ENCODE measurements at places on chromosomes 3 and 15.

- DNase-seq = no peak
These were observed 267.6 kb downstream of the AGBL1 start for GRCh38 chr15:86347245-86347644.

DNA sequence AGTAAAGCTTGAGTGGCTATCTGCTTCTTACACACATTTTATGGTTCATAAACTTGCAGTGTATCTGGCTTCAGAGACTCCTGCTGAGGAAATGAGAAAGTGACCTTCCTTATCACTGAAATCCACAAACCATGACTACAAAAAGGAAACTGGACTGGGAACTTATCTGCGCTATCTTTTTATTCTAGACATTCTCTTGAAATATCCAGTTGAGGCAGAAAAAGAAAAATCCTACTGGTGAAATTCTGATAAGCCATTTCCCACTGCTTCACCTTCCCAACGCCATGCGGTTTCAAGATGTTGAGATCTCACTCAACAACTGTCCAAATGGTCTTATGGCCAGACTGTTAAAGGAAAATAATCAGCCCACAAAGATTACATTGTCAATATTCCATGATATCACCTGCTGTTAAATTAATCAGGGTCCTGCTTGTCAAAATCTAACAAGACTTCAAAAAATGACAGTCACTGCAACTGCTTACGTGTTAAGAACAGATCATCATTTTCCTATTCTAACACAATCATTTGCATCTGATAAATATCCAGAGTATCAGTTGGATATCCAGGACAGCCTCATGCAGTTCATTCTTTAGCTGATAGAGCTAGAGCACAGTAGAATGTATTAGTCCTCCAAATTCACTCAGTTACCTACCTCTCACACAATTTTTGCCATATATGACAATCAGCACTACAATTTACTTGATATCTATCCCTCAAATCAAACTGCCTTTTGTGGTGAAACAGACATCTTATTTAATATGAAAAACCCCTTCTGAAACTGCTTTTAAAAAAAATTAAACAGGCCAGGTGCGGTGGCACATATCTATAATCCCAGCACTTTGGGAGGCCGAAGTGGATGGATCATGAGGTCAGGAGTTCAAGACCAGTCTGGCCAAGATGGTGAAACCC lies 538.1 kb downstream of the MAGI1 start:
- no peak for DNase-seq

DNA sequence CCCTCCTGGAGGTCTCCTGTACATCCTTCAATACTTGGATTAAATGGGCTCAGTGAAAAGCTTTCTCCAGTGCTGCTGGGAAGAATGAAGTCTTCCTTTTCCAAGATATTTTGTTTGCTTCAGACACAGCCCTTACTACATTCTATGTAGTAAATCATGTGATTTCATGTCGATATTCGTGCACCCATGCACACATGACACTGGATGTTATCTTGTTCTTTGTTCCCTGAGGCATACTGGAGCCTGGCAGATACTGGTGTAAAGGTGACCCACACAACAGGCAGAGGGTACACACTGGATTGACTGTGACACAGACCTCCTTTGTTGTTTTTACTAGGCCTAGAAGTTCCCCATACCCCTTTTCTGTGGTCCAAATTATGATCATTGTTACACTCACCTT lies 40.3 kb upstream of the ATP2C1 start:
- no peak for DNase-seq

GRCh38 chr3:45817831-45818522 lies 21.6 kb upstream of the SLC6A20 start:
- DNase-seq = no peak

DNA sequence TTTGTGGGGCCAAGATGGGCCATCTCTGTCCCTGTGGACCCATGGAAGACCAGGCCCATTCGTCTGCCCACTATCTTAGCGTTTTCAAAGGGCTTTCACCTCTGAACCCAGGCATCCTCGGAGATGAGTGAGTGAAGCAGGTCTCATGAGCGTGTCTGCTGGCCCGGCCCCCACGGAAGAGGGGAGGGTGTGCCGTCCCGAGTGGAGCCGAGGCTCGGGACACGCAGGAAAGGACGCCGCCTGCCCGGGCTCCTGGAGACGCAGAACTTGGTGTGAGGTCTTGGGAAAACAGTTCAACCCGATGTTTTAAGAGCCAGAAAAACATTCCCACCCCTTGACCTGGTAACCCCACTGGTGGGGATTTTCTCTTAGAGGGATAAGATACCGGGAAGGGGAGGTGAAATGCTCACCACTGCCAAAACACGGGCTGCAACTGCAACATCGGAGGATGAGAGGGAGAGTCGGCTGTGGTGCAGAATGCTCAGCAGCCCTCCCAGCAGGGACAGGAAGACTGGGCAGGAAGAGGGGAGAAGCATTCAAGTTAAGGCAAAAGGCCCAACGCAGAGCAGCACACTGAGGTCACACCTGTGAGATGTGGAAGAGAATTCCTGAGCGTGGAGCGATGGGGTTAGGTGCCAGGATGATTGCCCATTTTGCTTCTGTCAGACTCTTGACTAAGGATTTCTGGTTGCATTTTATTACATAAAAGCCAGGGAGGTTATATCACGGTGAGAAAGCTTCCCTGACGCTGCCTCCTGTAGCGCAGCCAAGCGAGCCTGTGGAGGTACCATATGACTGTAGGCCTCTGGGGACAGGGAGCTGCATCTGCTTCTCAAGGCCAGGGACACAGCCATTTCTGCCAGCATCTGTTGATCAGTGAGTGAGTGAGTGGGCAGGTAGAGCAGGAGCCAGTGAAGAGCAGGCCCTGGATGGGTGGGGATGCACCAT lies 14.1 kb upstream of the STAB1 start:
- DNase-seq = no peak

DNA sequence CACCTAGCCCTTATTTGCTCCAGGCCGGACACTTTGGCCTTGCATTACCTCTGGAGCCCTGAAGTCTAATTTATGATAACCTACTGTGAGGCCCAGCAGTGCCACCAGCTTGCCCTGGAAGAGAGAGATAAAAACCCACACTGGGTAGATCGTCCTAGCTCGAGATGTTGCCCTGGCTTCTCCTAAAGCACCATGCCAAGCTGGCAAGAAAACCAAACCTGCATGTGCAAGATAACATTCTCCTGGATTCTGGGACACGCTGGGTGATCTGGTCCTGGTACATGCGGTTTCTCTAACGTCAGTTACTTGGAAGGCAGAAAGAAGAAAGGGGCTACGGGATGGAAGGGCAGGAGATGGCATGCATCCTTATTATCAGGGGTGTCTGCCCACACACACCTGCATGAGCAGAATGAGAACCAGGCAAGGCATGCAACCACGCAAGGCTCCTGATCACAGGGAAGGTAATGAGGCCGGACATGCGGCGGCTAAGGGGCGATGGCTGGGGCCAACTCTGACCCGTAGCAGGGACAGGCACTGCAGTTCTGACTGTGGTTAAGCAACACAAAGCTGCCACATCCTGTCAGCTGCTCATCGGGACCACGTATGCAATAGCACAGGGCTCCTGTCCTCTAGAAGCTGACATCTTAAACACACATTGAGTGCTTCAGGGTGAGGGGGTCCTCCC lies 73.0 kb downstream of the OXNAD1 start:
- peak; percentile 52 for DNase-seq

GRCh38 chr3:121942116-121942786 lies 48.0 kb downstream of the SLC15A2 start:
- no peak for DNase-seq

DNA sequence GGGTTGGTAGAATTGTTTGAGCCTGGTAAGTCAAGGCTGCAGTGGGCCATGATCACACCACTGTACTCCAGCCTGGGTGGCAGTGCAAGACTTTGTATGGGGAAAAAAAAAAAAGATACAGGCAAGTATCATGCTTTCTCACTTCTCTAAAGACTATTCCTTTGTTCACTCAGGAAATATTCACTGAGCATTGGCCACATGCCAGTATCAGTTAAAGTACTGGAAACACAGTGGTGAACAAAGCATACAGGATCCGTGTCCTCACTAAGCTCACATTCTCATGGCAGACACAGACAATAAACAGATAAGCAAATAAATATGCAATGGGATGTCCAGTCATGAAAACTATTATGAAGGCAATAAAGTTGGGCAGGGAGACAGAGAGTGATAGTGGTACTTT lies 5.1 kb upstream of the MTHFS start:
- DNase-seq = no peak

- no peak for DNase-seq
These were observed 4.6 kb upstream of the RPL14 start for GRCh38 chr3:40452562-40452875.

- DNase-seq = no peak
These were observed 5.8 kb upstream of the UCN2 start for GRCh38 chr3:48569400-48569799.

GRCh38 chr3:133888726-133889340 lies 6.8 kb downstream of the RAB6B start:
- no peak for DNase-seq

DNA sequence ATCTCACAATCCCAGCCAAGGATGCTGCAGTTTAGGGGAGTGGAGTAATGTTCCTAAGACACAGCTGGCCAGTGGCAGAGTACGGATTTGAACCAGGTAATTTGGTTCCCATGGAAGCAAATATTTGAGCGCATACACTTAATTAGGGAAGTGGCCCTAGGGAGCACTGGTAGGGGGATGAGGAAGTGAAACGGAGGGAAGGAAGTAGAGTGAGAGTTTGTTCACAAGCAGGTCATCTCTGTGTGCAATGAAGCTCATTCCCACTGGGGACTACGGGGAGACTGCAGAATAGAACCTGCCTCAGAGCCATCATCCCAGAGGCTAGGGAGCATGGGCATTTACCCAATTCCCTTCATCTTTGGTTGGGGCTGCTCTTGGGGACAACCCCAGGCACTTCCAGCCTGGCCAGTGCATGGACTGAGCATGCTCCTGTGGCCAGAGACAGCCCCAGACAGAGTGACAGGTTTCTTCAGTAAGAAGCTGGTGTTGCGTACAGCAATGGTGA lies 317.2 kb upstream of the PROK2 start:
- no peak for DNase-seq

GRCh38 chr3:54857343-54857742 lies 70.5 kb downstream of the LRTM1 start:
- DNase-seq = no peak

GRCh38 chr3:33041909-33042308 lies 55.0 kb downstream of the GLB1 start:
- DNase-seq = no peak

DNA sequence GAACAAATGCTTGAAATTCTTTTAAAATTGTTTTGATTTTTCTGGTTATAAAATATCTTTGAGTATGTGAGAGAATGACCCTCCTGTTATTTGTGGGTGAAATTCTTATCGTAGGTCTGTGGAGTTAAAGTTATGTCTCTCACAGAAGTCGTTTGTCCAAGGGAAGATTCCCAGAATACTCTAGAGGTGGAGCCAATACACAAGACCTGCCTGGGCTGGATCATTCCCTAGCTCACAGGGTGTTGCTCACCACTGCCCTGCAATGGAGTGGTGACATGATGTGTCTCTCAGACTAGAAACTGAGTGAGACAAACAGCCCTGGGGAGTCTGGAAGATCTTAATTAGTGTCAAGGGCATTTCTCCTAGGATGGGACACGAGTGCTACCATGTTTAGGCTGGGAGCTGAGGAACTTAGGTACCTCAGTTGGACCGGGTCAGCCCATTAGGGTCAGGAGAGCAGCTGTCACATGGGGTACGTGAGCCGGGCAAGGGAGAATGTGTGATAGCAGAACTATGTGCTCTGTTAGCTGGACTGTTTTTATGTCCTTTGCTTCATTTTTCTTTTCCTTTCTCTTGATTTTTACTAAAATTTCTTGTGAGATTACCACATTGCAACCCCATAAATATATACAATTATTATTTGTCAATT lies 53.6 kb upstream of the MYO5C start:
- no peak for DNase-seq

DNA sequence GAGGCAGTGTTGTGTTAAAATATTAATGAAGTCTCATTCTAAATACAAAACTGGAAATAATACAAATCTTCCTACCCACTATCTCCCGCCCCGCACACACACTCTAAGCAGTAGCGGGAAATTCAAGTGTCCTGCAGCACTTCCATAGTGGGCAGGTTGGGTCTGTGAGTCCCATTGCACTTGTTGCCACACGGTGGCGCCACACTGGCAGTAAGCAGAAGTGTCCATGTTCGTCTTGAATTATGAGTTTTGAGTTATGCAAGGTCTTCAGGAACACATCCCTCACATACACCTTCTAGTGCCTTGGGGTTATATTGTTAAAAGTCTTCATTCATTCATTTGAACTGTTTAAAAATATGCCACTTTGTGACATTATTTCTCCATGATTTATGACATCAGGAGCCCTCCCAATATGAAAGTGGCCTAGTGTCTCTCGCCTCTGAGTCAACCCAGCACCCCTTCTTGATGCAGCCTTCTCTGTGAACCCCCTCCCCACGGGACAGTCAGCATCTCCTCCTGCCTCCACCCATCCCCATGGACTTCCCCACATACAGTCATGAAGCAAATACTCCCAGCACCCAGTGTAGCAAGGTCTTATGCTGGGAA lies 17.6 kb upstream of the CCDC174 start:
- peak; percentile 58 for DNase-seq

DNA sequence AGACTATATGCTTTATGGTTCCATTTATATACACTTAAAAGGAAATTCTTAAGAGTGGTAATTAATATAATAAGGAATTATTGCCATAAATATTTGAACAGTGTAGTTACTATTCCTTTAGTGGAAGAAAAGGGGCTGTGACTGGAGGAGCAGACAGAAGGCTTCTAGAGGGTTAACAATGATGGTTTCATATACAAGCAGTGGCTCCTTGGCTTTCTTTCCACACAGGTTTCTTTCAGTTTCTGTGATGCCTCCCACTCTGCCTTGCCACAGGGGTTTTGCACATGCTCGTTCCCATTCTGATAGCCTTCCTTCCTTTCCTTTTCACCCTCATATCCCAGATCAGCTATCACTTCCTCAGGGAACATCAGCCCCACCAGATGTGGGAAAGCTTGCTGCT lies 108.8 kb upstream of the LYSMD4 start:
- peak; percentile 13 for DNase-seq

GRCh38 chr3:154228561-154229216 lies 95.6 kb downstream of the DHX36 start:
- no peak for DNase-seq

DNA sequence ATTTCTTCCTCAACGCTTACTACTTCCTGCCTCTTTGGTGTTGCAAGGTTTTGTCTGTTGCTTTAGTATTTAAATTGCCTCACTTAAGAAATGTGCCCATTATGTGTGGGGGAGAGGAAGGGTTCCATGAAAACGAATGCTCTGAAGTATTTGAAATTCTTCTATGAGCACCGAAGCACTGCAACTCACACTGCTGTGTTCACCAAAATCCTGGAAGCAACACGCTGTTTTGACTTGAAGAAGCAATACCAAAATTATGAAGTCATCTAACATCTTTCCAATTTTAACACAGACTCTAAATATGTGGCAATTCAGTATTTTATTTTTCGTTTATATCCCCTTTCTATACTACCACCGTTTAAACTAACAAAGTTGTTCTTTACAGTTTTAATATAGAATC lies 101.5 kb downstream of the RBMS3 start:
- no peak for DNase-seq

- DNase-seq = no peak
These were observed 41.3 kb upstream of the LYZL4 start for GRCh38 chr3:42451546-42452230.

- no peak for DNase-seq
These were observed 67.9 kb downstream of the IQCH start for GRCh38 chr15:67322481-67322880.

Measured in activated T-cell treated with anti-CD3 and anti-CD28 coated beads, Interleukin-2, amount 50 U/mL, for 72 hours (primary cell).